BE2C (cell line): ENCODE measurements at places on chromosomes 4 and X.

- peak; percentile 72 for DNase-seq
Measured at GRCh38 chr4:1792832-1793495, at the start of gene FGFR3. TSS of gene FGFR3 (plus strand) at chr4:1793293. CDS start at chr4:1793935, 642 bp downstream.

DNA sequence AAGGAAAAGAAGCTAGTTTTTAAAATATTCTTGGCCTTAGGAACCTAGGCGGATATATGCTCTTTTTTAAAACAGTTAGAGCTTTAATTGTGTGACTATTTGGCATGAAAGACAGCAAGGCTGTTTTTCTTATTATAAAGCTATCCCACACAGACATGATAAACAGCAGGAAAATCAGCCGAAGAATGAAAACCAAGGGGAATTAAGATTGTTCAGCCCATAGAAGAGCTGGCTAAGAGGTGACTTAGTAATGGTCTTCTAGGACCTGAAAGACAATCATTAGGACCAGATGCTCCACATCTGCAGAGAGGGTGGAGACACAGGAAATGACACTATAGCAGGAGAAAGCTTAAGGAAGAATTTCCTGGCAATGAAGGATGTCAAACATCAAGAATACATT lies 171.4 kb upstream of the NRK start:
- no peak for DNase-seq

DNA sequence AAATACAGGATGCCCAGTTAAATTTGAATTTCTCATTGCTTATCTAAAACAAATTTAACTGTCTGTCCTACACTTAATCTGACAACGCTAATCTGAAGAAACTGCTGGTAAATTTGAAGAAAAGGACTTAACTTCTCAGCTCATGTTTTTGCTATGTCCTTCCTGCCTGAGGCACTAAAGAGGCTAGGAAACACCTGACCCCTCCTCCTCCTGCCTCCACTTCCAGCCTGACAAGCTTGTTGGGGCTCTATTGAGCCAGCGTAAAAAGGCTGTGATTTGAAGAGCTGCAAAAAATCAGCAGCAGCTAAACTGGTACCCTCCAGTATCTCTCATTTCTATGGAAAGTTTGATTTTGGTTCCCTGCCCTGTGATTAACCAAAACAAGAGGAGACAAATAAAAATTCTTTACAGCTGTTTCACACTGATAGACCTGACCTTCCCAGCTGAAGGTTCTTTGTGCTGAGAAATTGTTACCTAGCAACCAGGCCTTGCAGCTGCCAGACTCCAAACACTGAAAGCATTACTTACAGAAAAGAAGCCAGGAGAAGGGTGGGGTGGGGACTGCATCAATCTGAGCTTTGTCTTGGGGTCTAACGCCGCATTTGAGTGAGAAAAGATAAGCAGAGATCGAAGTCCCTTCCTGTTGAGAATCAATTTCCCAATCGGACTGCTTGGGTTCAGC lies 35.0 kb downstream of the DCX start:
- no peak for DNase-seq

DNA sequence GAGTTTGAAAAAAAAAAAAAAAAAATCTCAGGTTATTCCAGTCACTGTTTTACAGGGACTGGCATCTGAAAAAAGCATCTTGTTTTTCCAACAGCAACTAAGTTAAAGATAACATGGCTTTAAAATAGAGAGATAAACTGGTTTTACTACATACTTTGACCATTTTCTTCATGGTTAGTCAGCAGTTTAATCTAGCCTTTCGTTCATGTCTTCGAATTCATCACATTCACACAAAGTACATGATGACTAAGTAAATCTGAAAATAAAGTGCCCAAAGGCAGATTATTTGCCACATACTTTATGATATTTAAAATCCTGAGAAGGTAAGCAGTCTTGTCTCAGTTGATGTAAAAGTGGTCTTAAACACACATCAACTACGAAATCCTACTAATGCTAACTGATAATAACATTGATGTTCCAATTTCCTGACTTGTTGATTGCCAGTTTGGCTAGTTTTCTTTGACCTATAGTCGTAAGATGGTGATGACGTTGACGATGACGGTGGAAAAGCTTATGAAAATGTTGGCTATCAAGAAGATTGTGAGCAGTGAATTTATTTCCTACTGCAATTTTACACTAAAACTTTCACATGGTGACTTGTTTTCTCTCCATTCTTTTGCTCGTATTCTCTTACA lies 540.5 kb upstream of the BOD1L1 start:
- DNase-seq, result no peak

DNA sequence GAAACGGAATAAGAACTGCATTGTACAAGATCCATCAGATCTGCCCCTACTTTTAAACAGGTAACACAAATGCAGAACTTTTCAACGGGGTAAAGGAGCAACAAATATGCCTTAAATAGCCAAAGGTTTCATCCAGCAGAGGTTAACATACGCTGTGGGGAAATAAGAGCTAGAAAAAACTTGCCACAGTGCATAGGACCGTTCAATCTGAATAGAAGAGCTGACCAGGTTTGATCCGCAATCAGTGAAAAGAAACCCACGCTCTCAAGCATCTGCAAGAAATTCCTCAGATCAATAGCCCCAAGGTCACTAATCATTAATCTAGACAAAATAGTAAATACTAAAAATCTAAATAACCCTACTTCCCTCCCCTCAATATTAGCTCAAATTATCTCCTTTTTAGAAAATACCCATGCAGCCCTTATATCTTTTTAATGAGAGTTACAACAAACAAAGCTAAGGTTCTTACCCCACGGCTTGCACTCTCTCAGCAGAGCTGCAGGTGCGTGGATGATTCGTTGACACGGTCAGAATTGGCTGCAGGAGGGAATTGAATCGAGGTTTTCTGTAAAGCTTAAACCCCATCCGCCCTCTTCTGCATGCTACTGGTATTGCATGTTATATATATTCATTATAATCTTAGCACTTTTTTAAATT lies at the start of gene TLR10:
Gene TLR10, minus strand, starts transcription at position 539 of the 657 bp plus-strand sequence. CDS start 7,400 bp downstream, outside the sequence.
- DNase-seq, result peak; percentile 55

- DNase-seq, result no peak
Measured at GRCh38 chr4:41969671-41970070, 11.9 kb upstream of the DCAF4L1 start.

GRCh38 chr4:20506827-20507226 lies 193.4 kb upstream of the PACRGL start:
- no peak for DNase-seq

DNA sequence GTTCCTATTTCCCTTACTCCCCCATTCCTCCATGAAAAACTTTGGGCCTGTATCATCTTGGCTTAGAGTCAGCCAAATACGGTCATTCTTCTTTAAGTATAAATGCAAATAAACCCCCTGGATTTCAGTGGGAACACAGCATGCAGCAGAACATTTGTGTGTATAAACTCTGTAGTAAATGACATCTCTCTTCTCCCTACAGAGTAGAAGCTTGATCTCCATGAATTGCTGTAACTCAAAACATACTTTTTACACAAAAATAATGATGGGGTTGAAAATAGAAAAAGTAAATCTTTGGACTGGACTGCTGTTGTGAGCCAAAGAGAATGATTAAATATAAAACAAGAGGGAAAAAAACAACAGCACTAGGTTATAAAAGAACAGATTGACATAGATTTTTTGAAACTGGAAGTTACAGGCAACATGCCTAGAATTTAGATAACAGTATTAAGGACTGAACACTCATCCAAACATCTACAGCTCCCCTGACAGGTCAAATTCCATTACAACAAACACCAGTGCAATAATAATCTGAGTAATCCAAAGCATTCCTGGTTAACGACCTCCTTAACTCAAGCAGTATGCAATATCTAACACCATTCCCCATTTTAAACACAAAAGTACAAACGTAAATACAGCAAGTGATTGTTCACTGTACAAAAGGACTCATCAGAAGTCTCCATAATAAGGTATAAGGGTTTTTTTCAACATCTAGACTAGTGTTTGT lies 30.7 kb downstream of the TSPAN5 start:
- no peak for DNase-seq

- DNase-seq, result no peak
Measured at GRCh38 chrX:19127649-19128168, 5.4 kb upstream of the ADGRG2 start.

DNA sequence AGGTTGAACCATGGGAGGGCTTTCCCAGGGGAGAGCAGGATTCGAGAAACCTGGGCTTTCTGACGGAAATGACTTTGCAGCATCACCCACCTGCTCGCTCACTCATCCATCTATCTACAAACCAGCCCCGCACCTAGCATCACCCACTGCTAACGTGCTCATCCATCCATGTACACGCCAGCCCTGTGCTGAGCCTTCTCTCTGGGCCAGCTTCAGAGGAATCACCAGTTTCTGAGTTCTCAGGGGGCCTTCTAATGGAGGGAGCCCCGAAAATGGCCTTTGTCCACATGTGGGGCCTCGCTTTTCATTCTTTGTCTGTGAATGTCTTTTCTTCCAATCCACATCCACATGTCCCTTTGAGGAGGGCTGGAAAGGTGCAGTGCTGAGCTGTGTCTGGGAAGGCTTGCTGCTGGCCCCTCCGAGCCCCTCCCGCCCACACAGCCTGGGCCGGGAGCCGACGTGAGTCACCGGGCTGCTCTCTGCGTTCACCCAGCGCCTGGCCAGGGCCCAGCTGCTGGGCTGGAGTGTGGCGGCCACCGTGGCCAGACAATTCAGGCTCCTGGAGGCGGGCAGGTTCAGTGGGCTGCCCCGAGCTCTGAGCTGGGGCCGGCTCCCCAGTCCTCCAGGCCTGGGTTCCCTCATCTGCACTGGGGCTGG lies 14.7 kb downstream of the SORCS2 start:
- DNase-seq, result peak; percentile 86

- no peak for DNase-seq
Measured at GRCh38 chrX:118847676-118848075, 24.1 kb downstream of the ZCCHC12 start.

GRCh38 chrX:114611018-114611619 lies 27.2 kb downstream of the HTR2C start:
- peak; percentile 35 for DNase-seq
